ENCODE measurements at places on chromosomes 5 and 9. TPM values are rescaled to one million over a fixed set of nuclear protein-coding genes. Genes with fewer than 3 reads are reported as not detected.

The CSF2 gene
- not detected for total RNA-seq

The CHSY3 gene
- 1.4 TPM for total RNA-seq

The SCGB3A2 gene
- total RNA-seq, result not detected

The ZFP37 gene
- total RNA-seq, result 0.48 TPM

The TMEM8B gene
- total RNA-seq, result 1.9 TPM

The SPINK4 gene
- total RNA-seq, result not detected

The FRMD3 gene
- total RNA-seq, result 0.43 TPM

All from tracheal epithelial cell (primary cell).